ENCODE measurements at places on chromosomes 4 and X. TPM values are rescaled to one million over a fixed set of nuclear protein-coding genes. Genes with fewer than 3 reads are reported as not detected.

GRCh38 chr4:8554555-8555100, 25.6 kb upstream of the GPR78 start:
- no peaks in the 10 kb centered on the region for H3K27me3 ChIP-seq
- no peak for DNase-seq
- no peak overlapping the region for H3K4me3 ChIP-seq
- H3K36me3 ChIP-seq = no peaks in the 10 kb centered on the region
- H3K27ac ChIP-seq = no peak overlapping the region

HTR2C gene
- not detected for total RNA-seq

FAM47E gene
- 6.1 TPM for total RNA-seq

DNA sequence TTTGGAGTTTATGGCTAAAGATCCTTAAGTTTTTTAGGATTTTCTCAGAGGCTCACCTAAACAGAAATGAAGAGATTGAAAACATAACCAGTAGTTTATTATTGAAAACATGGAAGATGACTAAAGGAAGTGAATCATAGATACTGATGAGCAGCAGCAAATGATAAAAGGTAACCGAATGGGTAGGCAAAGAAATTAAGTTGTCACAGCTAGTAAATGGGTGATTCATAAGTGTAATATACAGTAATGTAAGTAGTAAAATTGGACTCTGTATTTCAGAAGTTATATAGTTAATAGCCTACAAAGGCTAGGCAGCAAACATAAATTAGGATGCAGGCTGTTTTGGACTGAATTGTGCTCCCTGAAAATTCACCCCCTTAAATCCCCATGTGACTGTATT, 59.0 kb upstream of the ADGRA3 start:
- no peak overlapping the region for H3K27ac ChIP-seq
- no peaks in the 10 kb centered on the region for H3K27me3 ChIP-seq
- H3K4me1 ChIP-seq = no peaks in the 10 kb centered on the region
- DNase-seq = no peak
- no peaks in the 10 kb centered on the region for H3K36me3 ChIP-seq
- no peak overlapping the region for H3K4me3 ChIP-seq

GRCh38 chr4:70315928-70316327, 18.9 kb upstream of the CABS1 start:
- no peaks in the 10 kb centered on the region for H3K36me3 ChIP-seq
- no peak for DNase-seq
- no peaks in the 10 kb centered on the region for H3K27me3 ChIP-seq
- H3K4me1 ChIP-seq = no peaks in the 10 kb centered on the region

All from breast epithelium (tissue), 4 donors.